Muscle of leg (tissue), 16 donors: ENCODE measurements at places on chromosomes 4 and X.
A peak's percentile ranks its signal among the peaks of the same experiment; 100 is the strongest.

DNA sequence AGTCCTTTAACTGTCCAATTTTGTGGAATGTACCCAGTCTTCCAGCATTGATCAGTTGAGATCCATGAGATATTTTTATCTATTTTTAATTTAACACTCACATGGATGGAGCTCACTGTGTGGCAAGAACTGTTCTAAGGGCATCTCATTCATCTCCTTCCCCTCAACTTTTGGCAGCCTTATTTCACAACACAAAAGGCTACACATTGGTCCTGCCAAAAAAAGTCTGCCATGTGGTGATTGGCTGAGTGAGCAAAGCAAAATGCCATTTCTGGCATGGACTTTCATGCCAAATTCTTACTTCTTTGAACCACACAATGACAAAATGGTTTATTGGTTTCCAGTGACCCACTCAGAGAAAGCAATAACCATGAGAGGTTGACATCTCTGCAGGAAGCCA, 171.6 kb upstream of the MAP3K15 start:
- DNase-seq: no peak

GRCh38 chr4:56796211-56796610, 25.3 kb downstream of the SPINK2 start:
- DNase-seq: no peak

- peak; percentile 20 for DNase-seq
These were observed 338.6 kb upstream of the ZFP42 start for GRCh38 chr4:187656959-187657358.

DNA sequence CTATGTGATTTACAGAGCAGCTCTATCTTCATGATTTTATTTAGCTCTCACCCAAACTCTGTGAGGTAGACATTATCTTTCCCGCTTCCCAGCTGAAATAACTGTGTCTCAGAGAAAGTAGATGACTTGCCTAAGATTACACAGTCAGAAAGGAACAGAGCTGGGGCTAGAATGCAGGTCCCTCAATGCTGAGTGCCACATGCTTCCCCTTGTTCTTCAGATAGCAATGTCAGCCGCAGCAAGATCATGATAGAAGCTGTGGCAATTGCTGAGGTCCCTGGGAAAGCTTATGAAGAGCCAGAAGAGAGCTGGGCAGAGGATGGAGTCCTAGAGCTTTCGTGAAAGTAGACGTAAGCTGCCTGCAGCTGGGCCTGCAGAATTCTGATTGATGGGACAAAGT, 11.1 kb upstream of the GABRE start:
- DNase-seq: no peak

DNA sequence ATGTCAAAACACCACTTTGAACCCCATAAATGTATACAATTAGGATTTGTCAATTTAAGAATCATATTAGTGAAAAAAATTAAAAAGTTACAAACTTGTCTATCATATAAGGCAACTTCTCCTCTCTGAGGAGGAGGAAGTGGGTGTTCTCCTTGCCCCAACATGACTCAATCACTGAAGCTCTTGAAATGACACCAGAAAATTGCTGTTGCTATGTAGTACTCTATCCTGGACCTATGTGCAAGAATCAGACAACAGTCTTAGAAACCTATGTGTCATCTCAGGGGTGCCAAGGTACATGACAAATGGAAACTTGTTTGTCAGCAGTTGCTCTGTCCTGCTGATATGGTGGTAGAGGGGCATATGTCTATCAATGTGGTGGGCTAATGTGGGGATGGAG, 47.7 kb downstream of the HMGB3 start:
- no peak for DNase-seq

DNA sequence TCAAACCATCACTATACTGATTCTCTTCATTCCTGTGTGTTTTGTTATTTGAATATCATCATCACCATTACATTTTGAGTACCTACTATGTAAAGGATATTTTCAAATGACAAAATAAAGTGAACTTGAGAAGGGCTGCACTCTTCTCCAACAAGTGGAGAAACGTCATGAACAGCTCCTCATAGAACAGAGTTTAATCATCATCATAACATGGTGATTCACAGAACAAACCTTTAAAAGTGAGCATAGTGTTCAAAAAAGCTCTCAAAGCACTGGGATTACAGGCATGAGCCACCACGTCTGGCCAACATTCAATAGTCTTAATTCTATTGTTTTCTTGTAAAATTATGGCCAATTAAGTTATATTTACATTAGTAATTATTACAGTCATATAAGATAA, 993.9 kb downstream of the PDHA2 start:
- DNase-seq: no peak

DNA sequence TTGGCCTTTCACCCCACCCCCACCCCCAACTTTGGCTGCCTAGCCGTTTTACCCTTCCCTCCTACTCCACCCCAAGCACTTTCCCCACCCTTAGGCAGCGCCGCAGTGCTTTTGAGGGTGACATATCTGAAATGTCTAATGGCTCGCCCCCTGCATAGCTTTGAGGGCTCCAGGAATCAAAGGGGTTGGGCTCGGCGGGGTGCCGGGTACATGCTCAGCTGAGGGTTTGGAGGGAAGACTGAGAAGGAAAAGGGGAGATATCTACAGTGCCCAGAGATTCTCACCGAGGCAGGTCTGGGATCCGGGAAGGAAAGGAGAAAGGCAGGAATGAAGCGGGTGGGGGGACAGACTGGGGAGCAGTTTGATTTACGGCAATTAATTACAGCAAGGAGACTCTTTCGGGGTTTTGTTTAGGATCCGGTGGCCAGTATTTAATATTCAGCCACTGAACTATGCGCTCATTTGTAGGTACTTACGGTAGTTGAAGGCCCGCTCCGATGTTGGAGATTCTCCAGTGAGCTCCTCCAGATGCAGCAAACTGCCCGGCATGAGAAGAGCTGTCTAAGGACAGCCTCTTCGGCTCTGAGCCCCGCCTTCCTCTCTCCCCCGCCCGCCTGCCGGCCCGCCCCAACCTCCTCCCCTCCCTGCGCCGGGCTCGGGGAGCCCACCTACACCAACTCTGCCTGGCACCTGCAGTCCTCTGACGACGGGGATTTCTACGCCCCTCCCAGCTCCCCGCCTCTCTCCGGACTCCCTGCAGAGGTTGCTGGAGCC, at the start of gene IGSF1:
Gene IGSF1 (minus strand): TSS at position 569 of the 774 bp plus-strand sequence. CDS start 2,632 bp downstream, outside the sequence.
- DNase-seq: peak; percentile 91

GRCh38 chr4:183563874-183564273, 59.0 kb downstream of the ING2 start:
- DNase-seq: no peak

DNA sequence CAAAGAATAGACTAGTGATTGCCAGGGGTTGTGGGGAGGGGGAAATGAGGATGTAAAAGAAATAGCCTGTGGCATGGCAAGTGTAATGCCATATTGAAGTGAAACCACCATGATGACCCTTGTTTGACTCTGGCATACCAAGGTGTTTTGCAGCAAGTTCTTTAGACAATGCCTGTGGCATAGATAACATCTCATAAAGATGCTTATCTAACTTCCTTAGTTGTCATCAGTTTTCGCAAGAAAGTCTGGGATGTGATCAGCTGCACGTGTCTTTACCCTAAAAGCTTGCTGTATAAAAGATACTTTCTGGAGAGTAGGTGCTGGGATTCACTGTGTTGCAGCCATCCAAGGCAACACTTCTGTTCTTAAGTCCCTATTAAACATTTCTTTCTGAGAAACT, 176.1 kb upstream of the MAGEB16 start:
- DNase-seq: no peak

DNA sequence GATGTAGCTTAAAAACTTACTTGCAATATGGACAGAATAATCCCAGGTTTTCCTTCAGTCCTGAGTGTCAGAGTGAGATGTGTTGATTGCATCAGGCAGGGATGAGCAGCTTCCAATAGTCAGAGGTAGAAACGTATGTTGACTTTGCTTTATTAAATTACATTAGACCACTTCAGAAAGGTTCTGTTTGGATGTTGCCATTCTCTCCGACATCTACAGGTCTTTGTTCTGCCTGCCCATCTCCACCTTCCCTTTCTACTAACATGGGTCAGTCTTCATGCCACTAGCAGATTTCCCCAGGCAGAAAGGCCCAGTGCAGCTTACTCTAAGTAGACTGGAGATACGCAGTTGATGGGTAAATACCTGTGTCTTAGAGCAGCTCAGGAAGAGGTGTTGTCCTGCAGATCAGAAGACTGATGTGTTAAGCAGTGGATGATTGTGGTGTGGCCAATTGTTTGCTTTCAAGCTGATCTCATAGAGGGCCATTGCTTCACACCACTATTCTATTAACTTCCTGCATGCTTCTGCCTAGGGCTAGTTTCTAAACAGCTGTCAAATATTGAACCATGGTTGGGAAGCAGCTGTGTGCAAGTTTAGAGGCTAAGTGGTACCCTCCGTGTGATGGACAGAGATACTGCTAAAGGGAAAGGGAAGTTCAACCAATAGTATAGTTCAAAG, 1.8 kb downstream of the FRMPD4 start:
- no peak for DNase-seq

DNA sequence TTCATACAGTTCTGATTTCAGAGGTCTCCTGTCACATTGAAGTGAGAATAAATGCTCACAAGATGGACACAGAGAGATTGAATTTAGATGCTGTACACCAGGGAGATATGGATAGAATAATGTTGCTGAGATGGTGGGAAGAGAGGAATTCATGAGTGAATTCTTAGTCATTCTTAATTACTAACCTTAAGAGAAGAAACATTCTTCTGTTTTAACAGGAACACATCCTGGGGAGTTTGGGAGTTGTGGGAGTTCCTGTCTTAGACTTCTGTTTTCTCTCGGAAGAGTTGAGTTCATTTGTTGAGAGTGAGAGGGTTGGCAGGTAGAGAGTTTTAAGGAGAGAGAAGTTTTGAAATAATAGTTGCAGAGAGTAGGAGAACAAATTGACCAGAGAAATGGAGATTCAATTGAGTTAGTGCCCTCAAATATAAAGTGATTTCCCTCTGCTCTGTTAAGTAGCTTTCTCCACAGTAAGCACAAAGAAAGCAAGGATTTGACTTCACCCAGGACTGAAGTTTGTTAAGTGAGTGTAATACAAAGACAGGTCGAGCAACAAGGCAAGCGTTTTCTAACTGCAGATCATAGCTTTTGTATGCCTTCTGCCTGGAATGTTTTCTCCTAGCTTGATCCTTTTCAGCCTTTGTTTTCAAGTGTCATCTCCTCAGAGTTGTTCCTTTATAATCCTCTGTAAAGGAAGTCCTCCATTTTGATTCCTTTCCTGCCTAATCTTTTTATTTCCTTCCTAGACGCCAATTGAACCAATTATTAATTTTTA, 205.9 kb downstream of the RAPGEF2 start:
- DNase-seq: no peak

- no peak for DNase-seq
These were observed 714.9 kb upstream of the ADGRL3 start for GRCh38 chr4:60485276-60485675.

GRCh38 chr4:20362148-20362547, 110.4 kb downstream of the SLIT2 start:
- no peak for DNase-seq

DNA sequence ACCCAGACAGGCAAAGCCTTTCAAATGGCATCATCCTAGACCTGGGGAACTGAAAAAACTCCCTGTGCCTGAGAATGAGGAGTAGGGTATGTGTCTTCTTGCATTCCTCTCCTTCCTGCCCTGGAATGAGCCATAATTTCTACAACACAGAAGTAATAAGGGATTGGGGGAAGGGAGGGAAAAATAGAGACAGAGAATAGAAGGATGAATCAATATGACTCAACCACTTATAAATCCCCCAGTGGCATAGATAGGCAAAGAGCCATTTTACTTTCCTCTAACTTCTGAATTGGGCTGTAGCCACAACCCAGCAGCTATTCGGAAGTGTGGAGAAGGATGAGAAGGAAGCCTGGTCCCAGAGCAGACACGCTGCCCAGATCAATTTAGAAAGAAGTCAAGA, 99.9 kb downstream of the NHS start:
- DNase-seq: no peak

DNA sequence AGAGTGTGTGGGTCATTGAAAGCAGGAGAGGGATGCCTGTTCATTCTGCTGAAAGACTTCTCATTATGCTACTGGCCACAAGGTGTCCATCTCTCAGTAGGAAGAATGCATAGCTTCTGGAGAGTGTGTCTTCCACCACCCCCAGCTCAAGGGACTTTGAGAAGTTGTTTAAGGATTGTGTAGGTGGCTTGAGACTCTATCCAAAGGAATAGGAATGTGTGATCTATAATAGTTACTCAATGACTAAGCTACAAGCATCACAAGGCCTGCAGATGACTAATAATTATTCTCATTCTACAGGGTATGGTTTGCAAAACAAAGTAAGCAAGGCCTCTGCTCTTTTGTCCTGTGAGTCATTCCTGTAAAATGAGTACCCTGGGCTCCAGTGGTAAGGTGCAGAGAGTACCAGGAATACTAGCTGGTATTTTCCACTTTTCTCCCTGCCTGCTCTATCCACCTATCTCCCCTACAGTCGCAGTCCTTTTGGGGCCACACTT, 279.8 kb upstream of the BOD1L1 start:
- no peak for DNase-seq

GRCh38 chrX:15165832-15166231, 104.1 kb downstream of the ASB9 start:
- no peak for DNase-seq

- DNase-seq: peak; percentile 66
These were observed 101.0 kb downstream of the ATP11C start for GRCh38 chrX:139831675-139832456.

DNA sequence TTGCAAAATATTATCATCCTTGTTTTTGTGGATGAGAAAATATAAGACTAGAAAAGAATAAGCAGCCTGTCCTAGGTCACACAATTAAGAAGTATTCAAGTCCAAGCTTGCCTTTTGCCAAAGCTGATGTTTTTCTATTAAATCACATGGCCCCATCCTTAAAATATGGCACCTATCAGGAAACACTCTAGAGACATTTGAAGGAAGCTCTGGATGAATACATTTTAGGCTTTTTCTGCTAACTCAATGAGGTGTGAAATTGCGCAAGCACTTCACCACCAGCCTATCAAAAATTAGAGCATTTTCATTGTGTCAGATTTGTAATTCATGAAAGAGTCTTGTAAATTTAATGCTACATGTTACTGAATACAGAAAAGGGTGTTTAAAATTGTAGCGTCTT, 251.1 kb upstream of the MAD2L1 start:
- DNase-seq: no peak

DNA sequence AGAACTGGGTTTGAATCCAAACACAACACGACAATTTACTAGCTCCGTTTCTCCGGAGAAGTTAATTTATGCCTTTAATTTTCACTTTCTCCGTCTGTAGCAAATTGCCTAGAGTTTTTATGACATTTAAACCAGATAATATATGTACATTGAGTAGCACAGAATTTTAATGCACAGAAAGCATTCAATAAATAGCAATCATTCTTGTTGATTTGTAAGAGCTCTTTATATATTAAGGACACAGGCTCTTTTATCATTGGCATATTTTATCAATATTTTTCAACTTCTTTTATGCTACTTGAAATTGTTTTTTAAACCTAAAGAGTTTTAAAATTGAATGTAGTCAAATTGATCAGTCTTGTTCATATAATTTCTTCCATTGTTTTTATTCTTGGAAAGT, 99.6 kb upstream of the PPP2R3B start:
- no peak for DNase-seq

DNA sequence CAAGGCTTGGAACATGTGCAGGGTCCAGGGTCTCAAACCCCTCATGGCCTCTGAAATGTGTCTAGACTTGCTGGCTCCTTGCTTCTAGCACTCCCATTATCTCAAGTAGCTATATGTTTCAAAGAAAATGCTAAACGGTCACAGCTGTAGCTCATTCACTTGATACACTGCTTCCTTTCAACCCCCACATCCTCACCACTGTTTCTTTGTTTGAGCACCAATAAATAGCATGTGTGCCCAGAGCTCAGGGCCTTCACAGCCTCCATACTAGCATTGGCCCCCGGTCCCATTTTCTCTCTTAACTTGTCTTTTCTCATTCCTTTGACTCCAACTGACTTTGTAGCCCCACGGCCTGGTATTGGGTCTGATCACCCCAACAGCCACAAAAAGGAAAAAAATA, 801.8 kb downstream of the STIM2 start:
- DNase-seq: no peak
